ENCODE measurements at places on chromosomes 7 and 10.

- DNase-seq = no peak
These were observed 139.4 kb downstream of the OAT start for GRCh38 chr10:124279298-124279697.

DNA sequence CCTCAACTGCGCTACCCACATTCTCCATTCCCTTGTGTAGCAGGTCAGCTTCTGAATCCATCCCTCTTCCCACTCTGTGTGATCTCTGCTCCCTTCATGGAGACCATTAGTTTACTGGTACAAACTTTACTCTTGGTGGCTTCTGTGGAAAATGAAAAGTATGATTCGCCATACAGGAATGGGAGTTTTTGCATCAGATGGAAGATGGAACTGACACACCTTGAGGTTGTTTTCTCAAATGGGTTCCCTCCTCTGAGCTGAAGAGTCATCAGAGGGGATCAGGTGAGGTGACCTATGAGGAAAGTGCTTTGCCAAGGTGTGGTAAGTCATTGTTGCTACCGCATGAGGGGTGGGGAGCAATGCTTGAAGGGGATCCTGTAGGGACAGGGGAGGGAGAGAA lies 266.8 kb downstream of the INHBA start:
- no peak for DNase-seq

DNA sequence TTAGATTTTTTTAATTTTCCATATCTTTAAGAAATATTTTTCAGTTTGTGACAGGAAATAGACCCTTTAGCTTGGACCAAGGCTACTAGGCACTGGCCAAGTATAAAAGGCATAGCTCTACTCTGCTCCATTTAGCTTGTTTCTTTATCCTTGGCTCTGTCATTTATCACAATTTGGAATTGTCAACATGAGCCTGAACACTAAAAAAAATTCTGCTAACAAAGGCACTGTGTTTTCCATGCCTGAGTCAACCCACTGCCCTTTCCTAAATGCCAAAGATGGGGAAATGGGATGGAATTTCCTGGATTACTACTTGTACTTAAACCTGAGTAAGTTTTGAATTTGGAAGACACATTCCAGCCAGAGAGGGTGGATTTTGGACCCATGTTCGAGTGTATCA lies 128.4 kb downstream of the NSUN6 start:
- DNase-seq = no peak

GRCh38 chr10:50805981-50806622 lies 66.4 kb downstream of the ASAH2B start:
- no peak for DNase-seq

GRCh38 chr10:27783660-27784059 lies 38.0 kb upstream of the MKX start:
- no peak for DNase-seq

GRCh38 chr10:61832866-61833481 lies 68.5 kb upstream of the ARID5B start:
- no peak for DNase-seq

DNA sequence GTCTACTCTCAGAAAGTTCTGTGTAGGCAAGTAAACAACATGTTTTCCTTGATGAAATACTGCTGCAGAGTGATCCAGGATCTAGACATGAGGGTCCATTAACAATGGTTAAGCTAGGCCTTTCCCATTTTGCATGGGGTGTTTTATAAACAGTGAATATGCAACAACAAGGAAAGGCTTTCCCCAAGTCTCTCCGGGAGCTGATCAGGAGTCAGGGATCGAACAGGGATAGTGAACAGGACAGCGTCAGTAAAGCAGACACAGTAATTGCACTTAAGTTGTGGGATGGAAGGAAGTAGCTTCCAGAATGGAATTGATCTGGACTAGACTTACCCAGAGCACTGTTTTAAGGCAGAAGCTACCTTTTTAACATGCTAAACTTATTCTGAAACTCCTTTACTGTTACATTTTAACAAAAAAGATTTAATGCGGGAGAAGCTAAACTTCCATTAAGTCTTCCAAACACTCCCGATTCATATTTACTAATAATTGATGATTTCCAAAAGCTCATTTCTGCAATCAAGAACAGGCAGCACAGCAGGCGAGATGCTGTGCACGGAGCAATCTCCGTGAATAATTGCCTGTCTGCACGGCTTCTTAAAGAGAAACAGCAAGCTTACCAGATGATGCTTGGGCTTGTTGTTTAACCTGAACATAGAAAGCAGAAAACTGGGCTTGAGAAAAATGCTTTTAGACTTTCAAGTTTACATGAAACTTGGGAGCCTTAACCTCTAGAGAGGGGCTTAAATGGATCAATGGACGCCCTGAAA lies 50.3 kb upstream of the DOCK1 start:
- DNase-seq = no peak

- no peak for DNase-seq
These were observed 143.9 kb downstream of the PFKFB3 start for GRCh38 chr10:6346631-6347030.

Measured in putamen (tissue), 1 donor.